ENCODE measurements at places on chromosomes 7 and 10.
A peak's percentile ranks its signal among the peaks of the same experiment; 100 is the strongest.

DNA sequence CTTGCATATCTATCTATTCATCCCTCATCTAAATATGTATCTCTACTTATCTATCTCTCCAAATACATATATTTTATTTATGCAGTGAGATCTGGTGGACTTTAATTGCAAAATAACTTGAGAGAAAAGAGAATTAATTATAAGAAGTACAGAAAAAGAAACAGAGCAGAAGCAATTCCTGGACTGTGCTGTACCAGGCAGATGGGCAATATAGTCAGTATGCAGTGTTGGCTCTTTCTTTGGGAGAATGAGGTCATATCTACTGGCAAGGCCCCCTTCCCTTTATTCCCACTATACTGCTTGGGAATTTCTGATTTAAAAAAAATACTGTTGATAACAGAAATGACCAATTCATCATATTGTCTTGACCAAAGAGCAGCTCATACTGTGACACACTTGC lies 49.0 kb upstream of the TOMM7 start:
- no peak for DNase-seq

DNA sequence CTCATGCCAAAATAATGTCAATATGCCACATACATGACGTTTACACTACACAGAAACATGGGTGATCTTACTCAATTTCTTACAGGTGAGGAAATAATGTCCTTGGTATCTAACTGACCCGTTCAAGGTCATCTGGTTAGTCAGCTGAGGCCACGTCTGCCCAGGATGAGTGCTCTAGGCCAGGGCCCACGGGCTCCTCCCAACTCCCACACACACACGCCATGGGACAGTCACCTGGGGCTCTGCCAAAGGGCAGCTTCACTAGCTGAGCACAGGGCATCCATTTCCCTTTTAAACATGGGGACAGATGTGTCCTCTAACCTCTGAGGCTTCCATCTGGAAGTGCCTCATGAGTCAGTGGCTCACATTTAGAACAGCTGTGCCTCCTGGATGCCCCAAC lies 123.9 kb downstream of the TNS3 start:
- DNase-seq: no peak

DNA sequence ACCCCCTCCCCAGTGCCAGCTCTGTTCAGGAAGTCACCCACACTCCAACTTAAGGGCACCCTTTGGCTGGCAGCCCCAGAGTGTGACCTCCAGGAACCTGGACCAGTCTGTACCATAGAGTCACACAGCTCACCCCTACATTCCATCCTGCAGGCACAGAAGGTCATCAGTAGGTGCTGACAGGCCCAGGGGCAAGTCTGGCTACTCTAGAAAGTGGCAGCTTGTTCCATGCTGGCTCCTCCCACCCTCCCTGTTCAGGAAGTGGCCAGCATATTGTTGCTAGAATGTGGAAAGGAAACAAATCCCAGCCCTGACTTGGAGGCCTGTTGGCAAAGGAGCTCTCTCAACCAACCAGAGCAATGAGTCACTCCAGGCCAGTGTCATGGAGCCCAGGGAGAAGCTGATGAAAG lies 3.2 kb upstream of the NCOA4 start:
- no peak for DNase-seq

DNA sequence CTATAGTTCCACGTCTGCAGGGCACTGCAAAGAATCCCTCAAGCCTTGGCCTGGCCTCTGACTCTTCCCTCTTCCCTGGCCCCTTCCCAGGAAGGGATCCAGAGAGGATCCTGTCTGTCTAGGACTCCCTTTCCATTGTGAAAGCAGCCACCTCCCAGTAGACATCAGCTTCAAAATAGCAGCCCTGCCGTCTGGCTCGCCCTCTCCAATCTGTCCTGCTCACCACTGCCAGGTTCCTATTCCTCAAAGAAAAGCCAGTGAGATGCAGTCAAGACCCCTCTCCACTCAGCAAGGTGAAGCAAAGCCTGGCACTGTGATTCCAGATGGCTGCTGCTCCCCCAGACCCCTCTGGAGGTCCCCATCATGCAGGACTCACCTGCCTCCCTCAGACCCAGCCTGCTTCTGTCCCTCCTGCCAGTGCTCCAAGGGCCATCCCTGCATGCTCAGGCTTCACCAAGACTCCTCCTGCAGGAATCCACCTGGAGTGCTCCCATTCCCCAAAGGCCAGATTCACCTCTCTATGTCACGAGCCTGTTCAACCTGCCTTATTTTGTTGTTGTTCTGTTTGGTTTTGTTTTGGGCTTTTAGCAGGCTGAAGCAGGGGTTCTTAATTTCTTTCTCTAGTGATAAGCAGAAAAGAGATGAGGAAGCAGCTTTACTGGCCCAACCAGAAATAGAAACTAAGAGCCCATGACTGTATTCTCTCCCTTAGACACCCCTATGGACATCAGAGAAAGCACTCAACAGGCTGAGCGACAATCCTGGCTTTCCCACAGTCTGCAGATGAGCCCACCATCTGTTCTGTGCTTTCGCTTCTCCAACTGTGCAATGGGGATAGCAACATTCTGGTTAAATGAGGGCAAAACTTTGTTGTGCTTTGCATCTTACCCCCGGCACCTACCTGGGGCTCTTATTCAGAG lies 305.1 kb downstream of the GRID1 start:
- no peak for DNase-seq

- DNase-seq: no peak
Measured at GRCh38 chr10:69494626-69495558, 43.6 kb downstream of the TSPAN15 start.

GRCh38 chr7:36911788-36912187 lies 187.5 kb upstream of the AOAH start:
- no peak for DNase-seq

DNA sequence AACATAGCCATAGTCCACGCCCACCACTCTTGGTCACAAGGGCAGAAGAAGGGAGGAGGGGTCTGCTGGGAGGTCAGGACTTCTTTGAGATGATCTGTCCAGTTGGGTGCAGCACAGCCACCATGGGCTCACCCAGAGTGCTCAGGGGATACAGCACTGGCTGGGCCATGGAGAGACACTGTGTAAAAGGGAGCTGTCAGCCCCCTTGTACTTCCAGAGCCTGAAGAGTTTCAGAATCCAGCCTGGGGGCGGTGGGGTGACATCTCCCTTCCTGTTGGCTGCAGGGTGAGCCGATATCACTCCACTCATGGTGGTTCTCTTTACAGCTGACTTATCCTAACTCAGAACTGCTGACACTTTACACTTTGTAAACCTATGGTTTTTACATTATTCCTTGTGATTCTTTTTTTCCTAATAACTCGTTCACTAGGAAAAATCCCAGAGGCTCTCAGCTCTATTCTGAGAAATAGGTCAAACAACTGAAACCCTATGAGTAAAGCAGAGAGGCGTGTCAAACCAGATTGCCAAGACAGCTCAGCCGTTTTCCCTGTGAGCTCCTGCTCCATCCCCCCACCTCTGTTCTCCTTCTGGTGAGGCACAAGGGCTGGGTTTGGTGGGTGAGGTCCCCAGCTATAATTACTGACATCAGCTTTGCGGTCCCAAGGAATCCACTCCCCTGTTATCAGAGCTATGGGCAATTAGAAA lies 3.2 kb upstream of the MRPS24 start:
- DNase-seq: peak; percentile 54

GRCh38 chr7:139656387-139656786 lies 121.4 kb downstream of the HIPK2 start:
- DNase-seq: no peak

GRCh38 chr7:87592300-87592699 lies 8.4 kb downstream of the ABCB1 start:
- DNase-seq: no peak

DNA sequence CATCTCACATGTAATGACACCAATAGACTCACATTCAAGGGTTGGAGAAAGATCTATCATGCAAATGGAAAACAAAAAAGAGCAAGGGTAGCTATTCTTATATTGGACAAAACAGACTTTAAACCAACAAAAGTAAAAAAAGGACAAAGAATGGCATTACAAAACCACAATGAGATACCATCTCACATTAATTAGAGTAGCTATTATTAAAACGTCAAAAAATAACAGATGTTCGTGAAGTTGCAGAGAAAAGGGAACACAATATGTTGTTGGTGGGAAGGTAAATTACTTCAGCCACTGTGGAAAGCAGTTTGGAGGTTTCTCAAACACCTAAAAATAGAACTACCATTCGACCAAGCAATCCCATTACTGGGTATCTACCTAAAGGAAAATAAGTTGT lies 197.0 kb downstream of the SNX13 start:
- no peak for DNase-seq

GRCh38 chr7:17535776-17536175 lies 237.3 kb downstream of the AHR start:
- no peak for DNase-seq

DNA sequence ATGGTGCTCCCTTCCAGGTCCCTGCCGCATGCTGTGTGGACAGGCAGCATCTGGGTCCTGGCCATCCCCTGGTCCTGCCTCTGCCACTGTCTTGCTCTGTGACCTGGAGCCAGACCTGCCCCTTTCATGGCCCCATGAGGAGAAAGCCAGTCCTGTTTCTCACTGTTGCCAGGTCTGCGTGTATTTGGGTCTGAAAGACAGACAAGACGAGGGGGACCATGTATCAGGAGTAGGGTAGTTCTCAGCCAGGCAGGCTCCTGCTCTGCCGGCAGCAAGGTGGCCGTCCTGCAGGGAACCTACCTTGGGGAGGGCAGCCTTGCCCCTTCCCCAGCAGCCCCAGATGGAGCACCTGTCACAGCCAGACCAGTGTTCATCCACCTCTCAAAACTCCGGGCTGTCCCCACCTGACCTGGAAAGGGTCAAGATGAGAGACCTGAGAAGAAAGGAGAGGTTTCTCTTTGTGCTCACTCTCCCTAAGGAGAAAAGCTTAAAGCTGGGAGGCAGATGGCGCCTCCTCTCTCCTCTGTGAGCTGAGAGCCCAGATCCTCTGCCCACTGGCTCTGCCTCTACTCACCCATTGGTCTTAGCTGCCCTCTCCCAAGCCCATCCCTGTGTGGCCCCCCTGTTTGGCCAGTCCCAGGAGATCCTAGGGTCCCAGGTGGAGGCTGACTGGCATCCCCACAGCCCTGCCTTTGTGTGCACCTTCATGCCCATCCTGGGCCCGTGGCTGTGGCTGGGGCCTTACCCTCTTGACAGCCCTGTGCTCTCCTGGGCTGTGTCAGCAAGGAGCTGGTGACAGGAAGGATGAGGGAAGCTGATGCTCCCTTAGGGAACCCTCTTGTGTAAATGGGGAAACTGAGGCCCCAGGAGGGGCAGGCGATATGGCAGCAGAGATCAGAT lies 116.1 kb upstream of the PCBD1 start:
- no peak for DNase-seq

GRCh38 chr10:99382176-99382575 lies 48.2 kb downstream of the GOT1 start:
- no peak for DNase-seq

- no peak for DNase-seq
Measured at GRCh38 chr7:45384499-45384898, 189.7 kb upstream of the ADCY1 start.

DNA sequence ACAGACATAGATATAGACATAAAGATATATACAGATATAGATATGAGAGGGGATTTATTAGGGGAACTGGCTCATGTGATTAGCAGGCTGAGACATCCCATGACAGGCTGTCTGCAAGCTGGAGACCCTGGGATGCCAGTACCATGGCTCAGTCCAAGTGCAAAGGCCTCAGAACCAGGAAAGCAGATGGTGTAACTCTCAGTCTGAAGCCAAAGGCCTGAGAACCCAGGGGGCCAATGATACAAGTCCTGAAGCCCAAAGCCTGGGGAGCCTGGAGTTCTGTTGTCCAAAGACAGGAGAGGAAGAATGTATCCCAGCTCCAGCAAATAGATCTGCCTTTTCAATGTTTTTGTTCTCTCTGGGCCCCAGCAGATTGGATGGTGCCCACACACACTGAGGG lies 5.5 kb downstream of the NCOA4 start:
- DNase-seq: no peak

DNA sequence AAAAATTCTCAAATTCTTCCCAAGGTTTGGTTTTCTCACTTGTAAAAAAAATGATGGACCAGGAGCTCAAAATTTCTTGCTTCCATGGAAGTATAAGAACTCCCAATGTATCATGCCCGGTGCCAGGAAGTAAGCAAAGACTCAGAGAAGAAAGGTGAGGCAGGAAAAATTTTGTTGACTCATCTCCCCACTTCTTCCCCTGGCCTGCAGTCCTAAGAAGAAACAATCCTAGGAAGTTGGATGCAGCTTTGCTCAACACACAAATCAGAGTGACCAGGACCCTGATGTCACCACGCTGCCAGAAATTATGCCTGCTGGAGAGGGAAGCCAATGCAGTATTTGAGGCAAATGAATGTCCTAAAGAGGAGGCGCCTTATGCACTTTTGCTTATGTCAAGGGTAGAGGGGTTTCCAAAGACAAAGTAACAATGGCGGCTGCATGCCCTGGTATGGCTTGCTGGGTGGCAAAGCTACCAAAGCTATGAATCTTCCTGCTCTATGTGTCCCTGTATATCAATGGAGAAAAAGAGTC lies 163.6 kb downstream of the NEURL1 start:
- no peak for DNase-seq

- no peak for DNase-seq
Measured at GRCh38 chr7:2530071-2530987, 10.8 kb downstream of the LFNG start.

DNA sequence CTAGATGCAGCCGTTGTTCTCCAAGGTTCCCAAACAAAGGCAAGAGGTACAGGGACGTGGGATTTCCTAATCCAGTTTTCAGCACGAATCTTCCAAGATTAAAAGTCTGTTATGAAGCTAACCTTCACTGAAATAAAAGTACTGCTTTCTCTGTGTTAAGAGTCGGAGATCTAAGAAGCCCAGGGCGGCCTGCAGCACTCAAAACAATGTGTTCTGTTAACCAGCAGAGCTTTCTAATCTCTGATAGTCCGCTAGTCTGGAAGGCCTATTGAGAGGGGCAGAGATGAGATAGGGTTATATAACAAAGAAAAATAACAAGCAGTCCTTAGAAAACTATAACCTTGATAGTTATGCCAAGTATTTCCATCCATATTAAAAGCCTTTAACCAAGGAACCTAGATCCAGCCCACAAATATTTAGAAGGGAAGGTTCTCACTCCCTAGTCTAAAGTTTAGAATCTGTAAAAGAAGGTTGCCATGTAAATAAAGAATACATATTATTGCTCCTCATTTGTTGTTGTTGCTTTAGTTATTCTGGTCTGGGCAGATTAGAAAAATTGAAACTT lies 106.3 kb upstream of the SVIL start:
- DNase-seq: peak; percentile 27

DNA sequence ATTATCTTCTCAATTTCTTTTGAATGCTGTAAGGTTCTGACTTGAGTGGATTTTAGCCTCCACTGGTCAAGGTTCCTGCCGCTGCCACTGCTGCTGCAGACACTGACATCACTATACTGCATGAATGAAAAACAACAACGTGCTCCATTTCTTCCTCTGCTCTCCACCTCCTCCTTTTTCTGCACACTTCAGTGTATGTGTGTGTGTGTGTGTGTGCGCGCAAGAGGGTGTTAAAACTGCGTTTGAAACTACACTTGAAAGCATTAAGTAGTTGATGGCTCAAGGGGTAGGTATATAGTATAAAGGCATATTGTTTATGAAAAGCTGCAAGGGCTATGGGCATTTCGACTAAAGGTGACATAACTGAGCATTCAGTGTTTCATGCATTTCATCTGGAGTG lies 3.5 kb downstream of the GLCCI1 start:
- peak; percentile 22 for DNase-seq
